ENCODE measurements at places on chromosomes 2 and 18.

- DNase-seq, result no peak
Observed at GRCh38 chr2:233471291-233472035, 95.1 kb downstream of the USP40 start.

DNA sequence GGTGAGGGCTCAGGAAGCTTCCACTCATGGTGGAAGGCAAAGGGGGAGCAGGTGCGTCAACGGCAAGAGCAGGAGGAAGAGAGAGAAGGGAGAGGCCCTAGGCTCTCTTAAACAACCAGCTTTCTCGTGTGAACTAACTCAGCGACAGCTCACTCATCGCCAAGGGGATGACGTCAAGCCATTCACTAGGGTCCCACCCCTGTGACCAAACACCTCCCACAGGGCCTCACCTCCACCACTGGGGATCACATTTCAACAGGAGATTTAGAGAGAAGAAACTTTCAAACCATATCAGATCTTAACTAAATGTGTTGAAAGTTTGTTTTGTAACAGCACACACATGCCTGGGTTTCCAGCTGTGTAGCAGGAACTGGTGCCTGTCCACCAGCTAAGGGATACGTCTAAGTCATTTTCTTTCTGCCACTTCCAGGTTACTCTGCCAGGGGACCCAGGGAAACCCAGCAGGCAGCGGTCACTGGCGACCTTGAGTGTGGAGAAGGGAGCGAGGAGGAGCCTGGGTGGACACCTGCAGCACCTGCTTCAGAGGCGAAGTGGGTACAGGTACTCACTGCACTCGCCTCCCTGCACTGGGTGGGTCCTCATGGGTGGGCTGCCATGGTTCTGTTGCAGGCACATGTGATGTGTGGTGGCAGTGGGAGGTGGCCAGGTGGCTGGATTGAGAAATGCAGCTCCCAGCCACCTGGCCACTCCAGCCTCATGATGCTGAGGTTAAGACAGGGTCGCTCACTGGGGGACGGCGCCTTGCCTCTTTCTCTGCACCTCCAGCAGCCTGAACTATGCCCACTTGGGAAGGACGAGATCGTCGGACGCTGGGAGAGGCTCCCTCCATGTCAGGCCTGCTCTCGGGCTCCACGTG is 8.4 kb upstream of the GPC1 start:
- DNase-seq, result no peak

DNA sequence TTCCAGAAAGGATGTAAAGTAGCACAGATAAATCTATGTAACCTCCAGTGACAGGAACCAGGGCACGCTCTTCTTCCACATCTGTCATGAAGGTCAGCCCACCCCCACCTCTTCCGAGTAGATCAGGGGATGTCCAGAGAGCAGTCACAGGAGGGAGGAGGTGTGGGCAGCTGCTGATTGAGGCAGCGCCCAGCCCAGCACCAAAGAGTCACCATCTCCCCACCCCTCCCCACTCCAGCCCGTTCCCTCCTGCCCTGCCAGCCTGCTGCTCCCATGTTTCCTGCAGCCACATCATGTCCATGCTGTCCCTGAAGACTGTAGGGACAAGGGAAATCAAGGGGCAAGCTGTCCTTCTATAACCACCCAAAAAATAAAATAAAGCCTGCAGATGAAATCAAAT is 269.8 kb downstream of the BCL11A start:
- no peak for DNase-seq

DNA sequence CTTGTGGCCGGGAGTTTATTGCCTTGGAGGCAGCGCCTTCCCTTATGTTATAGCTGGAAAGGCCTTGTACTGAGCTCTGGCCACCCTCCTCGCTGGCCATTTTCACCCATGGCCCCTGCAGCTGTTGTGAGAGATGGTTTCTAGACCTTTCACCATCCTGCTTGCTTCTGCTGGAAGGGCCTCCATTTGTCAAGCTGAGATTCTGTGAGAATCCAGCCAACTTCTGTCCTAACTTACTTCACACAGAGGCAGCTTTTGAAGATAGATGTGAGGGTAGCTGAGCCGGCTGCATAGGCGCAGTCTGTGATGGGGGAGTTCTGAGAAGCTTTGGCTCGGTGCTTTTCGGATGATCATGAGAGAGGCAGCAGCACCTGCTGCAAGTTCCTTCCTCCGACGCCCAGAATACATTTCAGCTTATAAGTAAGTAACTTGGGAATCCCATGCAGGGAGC is 8.7 kb downstream of the CTIF start:
- no peak for DNase-seq

- DNase-seq, result no peak
Observed at GRCh38 chr18:32511147-32511546, 40.5 kb upstream of the GAREM1 start.

GRCh38 chr2:217897816-217898806 is 104.7 kb downstream of the TNS1 start:
- DNase-seq, result peak; percentile 62

GRCh38 chr2:227613272-227613660 is 1.4 kb downstream of the SCYGR3 start:
- DNase-seq, result no peak
